GM12865 (cell line): ENCODE measurements at places on chromosomes 3 and 15.
A peak's percentile ranks its signal among the peaks of the same experiment; 100 is the strongest.

DNA sequence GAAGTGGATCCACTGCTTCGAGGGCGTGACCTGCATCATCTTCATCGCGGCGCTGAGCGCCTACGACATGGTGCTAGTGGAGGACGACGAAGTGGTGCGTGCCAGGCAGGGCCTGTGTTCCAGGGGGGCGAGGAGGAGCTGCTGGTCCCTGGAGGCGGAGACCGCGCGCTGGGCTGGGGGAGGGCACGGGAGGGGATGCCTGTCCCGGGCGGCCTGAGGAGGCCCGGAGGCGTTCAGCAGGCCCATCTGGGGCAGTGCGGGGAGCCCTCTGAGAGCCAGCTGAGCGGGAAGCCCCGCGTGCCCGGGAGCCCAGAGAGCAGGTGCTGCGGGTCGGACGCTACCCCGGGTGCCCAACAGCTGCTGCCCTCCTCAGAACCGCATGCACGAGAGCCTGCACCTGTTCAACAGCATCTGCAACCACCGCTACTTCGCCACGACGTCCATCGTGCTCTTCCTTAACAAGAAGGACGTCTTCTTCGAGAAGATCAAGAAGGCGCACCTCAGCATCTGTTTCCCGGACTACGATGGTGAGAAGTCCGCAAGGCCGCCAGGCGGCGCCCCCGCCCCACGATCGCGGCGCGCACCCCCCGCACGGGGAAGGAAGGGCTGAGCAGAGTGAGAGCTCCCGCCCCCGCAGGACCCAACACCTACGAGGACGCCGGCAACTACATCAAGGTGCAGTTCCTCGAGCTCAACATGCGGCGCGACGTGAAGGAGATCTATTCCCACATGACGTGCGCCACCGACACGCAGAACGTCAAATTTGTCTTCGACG lies 2.9 kb downstream of the GNAT1 start:
- peak; percentile 71 for DNase-seq

- DNase-seq: no peak
Observed at GRCh38 chr3:20490996-20491395, 305.0 kb upstream of the SGO1 start.

GRCh38 chr3:111080413-111080812 lies 8.8 kb downstream of the NECTIN3 start:
- DNase-seq: no peak

- no peak for DNase-seq
Observed at GRCh38 chr3:5769825-5770224, 582.3 kb downstream of the EDEM1 start.

DNA sequence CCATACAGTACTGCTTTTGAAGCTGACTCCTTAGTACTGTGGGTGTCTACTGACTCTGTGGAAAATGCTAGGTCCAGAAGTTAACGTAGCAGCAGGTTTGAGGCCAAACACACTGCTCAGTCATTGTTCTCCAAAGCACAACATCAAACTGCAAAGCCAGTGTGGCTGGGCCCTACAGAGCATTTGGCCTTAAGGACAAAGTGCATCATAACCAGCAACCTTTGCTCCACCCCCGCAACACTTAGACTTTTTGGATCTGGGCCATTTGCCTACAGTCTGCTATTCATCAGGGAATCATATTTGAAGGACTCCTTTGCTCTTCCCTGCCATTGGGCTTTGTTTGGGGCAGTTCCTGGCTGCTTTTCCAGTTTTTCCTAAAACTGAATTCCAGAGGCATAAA lies 43.1 kb upstream of the ARL6 start:
- DNase-seq: no peak

DNA sequence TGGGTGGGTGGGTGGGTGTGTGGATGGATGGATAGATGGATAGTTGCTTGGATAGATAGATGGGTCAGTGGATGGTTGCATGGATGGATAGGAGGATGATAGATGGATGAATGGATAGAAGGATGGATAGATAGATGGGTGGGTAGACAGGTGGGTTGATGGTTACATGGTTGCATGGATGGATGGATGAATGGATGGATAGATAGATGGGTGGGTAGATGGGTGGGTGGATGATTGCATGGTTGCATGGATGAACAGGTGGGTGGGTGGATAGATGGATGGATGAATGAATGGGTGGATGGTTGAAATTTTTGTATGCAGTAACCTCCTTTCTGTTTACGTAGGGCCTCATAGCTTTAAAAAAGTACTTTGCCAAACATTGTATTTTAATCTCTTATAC lies 79.5 kb downstream of the LRRK1 start:
- no peak for DNase-seq

DNA sequence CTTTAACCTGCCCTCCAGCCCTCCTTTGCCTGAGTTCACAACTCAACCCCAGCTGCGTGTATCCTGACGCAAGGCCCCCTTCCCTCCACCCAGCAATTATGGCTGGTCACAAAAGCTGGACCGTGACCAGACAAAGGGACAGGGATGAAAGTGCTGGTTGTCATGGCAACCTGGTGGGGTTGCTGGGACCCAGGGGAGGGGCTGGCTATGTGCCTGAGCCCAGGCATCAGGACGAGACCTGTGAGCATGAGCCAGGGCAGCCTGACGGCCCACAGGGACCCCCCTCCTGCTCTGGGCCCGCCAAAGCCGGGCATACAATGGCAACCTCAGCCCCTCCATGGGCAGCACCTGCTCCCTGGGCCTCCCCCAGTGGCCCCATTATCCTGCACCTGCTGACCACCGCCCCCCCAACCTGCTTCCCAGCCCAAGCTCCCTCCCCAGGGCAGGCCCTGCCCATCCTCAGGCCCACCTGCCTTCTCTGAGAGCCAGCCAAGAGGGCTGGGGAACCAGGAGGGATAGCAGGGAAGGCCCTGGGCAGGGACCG lies 4.5 kb upstream of the DNAH1 start:
- no peak for DNase-seq

- DNase-seq: no peak
Observed at GRCh38 chr3:193805448-193805847, 212.4 kb downstream of the OPA1 start.

- no peak for DNase-seq
Observed at GRCh38 chr3:108453565-108453964, 56.8 kb downstream of the MYH15 start.

GRCh38 chr15:99279827-99280226 lies 28.5 kb downstream of the LRRC28 start:
- no peak for DNase-seq

DNA sequence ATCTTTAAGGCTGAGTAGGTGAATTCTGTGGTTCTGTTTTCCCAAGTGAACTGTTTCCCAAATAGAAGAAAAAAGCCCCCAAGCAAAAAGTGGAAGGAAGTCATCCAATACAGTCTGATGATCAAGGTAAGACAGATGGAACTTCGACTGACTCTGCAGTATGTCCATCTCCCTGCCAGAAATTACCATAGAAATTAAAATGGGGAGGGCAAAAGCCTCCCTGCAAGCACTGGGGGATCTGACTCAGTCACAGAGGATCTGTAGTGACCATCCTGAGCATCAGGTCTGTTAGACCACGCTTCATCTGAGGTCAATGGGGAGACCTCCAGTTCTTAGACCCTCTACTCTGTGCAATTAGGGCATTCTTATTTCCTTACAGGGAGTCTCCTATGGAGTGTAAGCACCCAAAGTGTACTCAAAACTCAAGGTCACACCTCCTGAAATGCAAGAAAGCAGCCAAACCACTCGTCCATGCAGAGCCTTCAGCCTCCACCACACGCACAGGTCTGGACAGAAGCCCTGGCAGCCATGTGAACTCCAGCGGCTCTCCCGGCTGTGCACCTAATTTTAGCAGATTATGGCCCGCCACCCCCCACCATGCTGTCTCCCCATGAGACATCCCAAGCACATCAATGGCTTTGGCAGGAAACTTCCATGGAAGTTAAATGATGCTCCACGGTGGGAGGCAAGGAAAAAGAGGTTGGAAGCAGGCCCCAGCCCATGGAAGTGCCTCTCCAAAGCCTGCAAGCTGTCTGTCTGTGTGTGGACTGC lies 348.7 kb downstream of the NTRK3 start:
- DNase-seq: no peak
